ENCODE measurements at places on chromosomes 11 and 22.
A peak's percentile ranks its signal among the peaks of the same experiment; 100 is the strongest.

DNA sequence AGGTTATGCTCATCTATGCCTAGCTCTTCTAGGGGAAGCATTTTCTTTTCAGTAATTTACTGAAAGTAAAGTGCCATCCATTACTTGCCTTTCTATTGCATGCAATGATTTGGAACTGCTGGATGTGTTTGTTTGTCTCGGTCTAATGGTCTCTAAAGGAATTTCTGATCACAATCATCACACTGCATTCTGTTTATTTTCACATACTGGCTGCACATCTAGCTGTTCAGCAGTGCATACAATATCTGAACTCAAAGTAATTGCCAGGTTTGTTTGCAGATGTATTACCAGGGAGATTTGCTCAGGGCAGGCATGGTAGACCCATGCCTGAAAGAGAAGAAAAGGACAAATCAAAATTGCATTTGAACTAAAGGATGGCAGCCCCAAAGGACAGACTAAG lies 36.4 kb upstream of the CWF19L2 start:
- no peak for DNase-seq

- no peak for DNase-seq
Measured at GRCh38 chr11:46339816-46340215, 7.4 kb upstream of the DGKZ start.

DNA sequence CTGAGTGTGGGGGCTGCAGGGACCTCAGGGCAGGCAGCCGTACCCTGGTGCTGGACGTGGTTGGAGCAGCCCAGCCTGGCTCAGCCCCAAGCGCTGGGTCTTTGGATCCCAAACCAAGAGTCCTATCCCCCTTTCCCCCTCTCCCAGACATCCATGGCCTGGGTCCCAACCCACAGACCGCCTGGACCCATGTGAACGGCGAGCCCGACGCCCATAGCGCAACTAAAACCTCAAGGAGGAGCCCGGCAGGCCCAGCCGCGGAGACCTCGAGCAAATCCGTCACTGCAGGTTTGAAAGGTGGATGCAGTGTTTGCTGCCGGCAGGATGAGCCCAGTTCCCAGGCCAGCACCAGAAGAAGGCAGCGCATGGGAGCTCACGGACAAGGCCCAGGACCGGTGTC lies 337.0 kb downstream of the BRD1 start:
- DNase-seq, result no peak

GRCh38 chr11:68828957-68829356 lies 12.8 kb downstream of the CPT1A start:
- no peak for DNase-seq

DNA sequence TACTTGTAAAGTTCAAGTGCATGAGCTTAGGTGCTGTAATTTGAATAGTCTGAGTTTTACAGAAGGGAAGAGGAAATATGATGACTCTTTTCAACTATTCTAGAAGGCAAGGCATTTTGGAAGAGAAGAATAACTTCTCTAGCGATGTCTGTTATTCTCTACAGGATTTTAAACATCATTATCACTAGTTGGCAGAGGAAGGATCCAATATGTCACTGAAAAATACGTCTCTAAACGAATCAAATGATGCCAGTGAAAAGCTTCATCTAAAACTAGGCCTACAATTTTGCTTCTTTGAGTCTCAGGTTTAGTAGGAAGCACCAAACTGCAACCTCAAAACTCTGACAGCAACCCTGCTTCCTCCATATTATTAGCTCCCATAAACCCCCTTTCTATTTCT lies 581.4 kb downstream of the DLG2 start:
- no peak for DNase-seq

DNA sequence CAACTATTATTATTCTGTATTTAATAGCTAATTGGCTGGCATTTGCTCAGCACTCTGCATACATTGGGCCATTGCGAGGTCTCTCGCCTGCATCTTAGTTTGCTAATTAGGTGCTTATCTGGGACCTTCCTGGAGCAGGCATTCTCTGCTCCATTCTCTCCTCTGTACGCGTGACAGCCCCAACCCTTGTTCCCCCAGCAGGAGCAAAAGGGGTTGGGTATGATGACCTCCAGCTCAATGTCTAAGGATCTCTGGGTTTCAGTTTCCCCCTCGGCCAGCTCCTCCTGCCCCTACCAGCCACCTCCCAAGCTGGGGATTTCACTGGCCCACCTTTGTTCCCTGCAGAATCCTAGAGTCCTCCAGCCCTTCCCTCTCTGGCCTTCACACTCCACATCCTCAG lies 9.7 kb upstream of the LGALS2 start:
- no peak for DNase-seq

GRCh38 chr11:117231842-117232091 lies at the start of gene PCSK7:
Gene PCSK7 (minus strand): TSS chr11:117232073. CDS start chr11:117229844, 2,229 bp downstream.
- peak; percentile 59 for DNase-seq

DNA sequence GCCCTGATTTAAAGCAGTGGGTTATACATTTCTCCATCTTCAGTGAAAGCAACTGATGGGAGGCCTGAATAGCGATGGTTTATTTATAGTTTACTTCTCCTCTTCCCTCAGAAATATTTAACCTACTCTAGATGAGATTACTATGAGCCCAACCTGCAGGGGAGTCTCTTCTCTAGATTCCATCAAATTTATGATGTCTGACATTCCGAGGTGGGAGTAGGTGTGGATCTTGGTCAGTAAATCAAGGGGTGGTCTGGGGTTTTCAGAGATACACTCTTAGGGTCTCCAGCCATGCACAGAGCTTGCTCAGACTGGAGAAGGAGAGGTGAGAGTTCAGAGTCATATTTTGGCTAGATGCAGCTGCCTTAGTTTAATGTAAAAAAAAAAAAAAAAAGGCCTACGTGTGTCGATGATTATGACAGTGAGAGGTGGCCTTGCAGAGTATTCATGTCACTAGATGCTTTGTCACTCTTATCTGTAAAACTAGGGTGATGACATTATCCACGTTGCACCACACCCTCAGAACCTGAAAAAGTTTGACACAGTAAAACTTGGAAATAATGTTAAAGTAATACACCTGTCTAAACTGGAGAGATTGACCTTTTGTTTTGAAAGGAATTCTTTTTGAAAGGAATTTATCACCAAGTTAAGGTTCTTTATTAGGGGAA lies 81.2 kb downstream of the EXT2 start:
- DNase-seq, result no peak

DNA sequence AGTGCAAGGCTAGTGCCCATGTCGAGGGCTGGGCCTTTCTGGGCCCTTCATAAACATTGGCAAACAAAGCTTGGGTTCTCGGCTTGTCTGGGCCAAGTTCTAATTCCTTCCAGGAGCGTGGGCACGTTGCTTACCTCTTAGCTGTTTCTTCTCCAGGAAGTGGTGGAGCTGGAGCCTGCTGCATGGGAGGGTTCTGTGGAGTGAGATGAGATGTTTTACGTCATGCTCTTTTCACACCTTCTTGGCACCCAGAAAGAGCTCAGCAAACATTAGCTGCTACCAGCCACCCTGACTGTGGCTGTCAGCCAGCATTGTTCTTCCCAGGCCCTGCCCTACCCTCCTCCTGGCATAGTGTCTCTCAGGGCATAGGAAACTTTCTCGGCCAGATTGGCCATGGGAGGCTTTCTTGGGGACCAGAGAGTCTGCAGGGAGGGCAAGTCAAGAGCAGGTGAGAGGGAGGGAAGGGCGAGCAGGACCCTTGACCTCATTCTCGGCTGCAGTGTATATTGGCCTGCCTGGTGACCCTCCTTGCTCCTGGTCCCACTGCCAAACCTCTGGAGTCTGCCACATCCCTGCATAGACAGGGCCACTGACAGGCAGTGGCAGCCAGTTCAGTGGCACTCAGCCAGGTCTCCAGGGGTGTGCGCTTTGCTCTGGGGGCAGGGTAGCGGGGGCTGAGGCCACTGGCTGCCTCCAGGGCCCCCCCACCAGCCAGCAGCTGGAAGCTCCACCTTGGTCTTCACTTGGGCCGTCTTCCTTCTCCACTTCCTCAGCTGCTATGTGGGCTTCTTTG lies 98.8 kb downstream of the BCR start:
- DNase-seq, result no peak

DNA sequence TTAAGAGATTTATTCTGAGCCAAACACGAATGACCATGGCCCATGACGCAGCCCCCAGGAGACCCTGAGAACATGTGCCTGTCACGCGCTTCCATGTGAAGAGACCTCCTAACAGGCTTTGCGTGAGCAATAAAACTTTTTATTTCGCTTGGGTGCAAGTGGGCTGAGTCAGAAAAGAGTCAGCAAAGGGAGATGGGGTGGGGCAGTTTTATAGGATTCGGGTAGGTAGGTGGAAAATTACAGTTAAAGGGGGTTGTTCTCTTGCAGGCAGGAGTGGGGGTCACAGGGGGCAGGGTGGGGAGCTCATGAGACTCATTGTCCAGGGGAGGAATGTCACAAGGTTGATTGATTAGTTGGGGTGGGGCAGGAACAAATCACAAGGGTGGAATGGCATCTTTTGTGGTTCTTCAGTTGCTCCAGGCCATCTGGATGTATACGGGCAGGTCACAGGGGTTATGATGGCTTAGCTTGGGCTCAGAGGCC lies 77.2 kb upstream of the FTH1 start:
- DNase-seq, result no peak

GRCh38 chr22:24938741-24939341 lies 7.7 kb downstream of the LHFPL7 start:
- DNase-seq, result no peak

GRCh38 chr11:16611401-16611921 lies 127.0 kb upstream of the C11orf58 start:
- DNase-seq, result no peak

DNA sequence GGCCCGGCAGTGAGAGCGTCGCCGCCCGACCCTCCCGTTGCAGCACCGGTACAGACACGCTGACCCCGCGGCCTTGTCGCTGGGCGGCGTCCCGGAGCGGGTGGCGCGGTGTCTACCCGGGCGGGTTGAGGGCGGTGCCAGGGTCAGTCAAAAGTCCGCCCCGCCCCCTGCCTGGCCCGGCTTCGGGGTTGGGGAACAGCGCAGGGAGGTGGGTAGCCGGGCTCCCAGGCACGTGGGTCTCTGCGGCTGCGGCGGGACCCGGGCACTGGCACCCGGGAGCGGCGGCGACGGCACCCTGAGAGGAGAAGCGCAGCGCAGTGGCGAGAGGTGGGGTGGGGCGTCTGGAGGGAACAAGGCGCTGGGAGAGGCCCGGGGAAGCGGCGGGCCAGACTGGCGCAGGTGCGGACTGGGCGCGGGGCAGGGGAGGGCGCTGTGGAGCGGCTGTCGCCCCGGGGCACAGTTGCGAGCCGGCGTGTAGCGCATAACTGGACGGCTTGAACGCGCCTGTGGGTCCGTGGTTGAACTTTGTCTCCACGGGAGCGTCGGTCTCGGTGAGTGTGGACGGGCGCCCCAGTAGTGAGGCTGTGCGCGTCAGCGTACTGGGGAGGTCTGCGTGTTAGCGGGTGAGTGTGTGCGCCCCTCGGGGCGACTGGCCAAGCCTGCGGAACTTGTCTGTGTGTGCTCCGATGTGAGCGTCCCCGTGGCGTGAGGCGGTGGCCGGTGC lies at the start of gene P2RY2:
Gene P2RY2, plus strand, starts transcription at position 176 of the 724 bp plus-strand sequence. CDS start 15,879 bp downstream, outside the sequence.
- peak; percentile 35 for DNase-seq

GRCh38 chr11:216081-216974 lies 8.8 kb downstream of the RIC8A start:
- DNase-seq, result no peak

DNA sequence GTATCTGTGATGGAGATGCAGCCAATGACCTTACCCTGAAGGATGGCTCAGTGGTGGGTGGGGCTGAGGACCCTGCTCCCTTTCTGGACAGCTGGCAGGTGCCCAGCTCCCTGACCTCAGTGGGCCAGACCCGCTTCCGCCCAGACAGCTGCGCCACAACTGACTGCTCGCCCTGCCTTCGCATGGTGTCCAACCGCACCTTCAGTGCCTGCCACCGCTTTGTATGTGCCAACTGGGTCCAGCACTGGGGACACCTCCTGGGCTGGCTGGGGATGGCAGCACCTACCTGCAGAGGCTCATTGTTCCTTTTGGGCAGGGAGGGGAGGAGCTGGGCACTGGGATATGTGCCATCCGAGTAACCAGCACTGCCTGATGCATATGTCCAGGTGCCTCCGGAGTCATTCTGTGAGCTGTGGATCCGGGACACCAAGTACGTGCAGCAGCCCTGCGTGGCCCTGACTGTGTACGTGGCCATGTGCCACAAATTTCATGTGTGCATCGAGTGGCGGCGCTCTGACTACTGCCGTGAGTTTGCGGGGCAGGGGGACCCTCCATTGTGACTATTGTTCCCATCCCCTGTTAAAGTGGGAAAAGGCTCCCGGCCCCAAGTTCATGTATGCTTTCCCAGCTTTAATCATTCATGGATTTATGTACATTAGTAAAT lies 84.8 kb downstream of the OTOG start:
- no peak for DNase-seq

DNA sequence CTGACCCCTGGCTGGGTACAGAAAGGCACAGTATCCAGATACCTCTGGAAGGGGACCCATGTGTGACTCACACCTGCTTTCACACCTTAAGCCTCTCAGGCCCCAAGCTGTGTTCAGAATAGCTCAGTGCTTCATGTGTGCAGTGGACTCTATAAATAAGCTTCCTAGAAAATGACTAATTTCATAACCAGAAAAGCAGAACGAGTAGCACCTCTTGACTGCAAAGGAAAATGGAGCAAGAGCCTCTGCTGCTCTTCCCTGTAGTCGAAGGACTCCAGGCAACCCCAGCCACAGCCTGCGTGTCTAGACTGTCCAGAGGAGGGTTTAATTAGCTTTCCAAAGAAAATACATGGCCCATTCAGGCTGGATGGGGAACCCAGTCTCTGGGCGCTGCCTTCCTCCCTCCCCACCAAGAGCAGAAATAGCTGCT lies 23.1 kb downstream of the PTPN5 start:
- DNase-seq, result no peak

DNA sequence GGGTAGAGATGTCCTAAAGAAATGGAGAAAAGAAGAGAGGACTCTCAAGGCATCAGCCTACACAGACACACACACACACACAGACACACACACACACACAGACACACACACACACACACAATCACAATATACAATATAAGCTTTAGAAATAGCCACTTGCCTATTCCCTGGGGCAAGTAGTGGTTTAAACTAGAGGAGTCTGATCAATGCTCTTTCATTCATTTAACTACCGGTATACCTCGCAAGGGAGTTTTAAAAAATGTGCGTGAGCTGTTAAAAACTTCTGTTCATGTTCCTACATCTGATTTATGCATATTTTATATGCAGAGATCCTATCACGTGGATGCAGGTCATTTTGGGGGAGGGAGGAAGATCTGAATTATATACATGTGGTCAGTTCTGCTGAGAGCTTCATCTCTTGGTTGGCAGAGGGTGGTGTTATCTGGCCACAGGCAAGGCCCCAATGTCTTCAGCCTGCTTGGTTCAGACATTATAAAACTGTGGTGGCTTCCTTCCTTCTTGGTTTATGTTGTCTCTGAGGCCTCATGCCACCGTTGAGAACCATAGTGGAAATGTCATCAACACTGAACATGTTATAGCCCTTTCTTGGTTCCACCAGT lies 56.6 kb downstream of the SYT13 start:
- DNase-seq, result no peak

Measured in stimulated activated CD4-positive, alpha-beta T cell treated with anti-CD3 and anti-CD28 coated beads, Interleukin-1b, Interleukin-23, amount 100 ng/mL, for 48 hours (primary cell).